Activated T-cell treated with anti-CD3 and anti-CD28 coated beads, Interleukin-2, amount 50 U/mL, for 72 hours (primary cell): ENCODE measurements at places on chromosomes 3 and 15.

DNA sequence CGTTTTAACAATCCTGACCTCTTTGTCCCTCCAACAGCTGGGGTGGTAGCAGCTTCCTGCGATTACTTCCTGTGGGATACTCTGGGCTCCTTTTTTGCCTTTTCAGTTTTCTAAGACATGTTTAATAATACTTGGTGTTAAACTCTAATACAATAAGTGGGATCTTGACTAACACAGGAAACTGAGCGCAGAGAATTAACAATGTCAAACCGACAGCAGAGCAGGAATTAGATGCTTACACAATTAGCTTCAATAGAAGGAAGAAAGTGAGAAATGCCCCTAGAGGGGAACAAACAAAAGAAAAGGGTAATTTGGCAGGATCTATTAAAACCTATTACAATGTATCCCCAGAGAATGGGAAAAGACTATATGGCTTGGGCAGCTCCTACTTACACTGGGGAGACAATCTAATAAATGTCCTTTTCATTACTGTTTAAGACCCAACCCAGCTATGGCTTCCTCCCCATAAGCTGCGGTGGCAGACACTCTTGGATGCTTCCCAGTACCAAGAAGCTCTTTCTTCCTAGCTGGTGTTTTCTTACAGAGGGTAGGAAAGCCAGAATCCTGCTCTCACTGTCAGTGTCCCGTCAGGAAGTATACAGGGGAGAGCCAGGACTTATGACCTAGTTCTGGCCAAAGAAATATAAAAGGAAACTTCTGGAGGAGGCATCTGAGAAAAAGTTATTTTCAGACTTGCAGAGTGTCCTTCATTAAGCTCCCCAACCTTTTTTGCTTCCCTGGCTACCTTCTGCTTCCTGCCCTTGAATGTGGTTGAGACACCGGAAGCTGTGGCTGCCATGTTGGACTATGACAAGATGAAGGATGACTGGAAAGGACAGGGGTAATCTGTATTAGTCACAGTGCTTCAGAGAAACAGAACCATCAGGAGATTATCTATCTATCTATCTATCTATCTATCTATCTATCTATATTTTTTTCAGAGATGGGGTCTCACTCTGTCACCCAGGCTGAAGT is 194.1 kb upstream of the KBTBD8 start:
- DNase-seq, result no peak

DNA sequence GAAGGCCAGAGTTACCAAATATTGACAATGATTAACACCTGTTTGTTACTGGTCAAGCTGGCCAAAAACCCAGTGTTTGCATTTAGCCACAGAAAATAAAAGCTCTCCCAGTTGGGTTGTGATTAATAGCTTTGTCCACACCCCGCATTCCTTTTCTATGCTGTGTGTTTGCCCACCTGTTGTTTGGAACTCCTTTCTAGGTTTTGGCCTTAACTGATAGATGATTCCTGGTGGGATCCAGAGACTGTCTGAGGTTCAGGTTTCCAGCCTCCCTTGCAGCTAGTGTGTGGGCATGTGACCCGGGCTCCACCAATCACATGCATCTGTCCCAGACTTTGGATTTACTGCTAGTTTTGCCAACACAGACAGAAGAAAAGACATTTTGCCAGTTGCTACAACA is 83.8 kb downstream of the PTPRG start:
- DNase-seq, result no peak

DNA sequence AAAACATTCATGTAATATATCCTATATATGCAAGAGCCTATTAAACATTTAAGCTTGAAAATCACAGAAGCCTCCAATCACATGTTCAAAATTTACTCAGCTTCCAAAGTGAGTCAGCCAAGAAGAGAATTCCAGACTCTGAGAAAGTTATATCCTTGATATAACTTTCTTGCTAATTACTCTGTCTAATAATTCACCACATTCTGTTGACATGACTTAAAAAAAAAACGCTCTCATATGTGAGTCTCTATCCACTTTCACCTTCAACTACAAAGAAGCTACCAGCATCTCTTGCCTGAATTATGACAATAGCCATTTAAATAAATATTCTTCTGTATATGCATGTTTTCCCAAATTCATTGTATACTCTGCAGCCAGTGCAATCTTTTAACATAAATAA is 1116.3 kb upstream of the CADM2 start:
- no peak for DNase-seq

- DNase-seq, result no peak
Measured at GRCh38 chr15:81843226-81843625, 202.6 kb downstream of the MEX3B start.

- DNase-seq, result no peak
Measured at GRCh38 chr15:62454567-62455172, 289.6 kb upstream of the C2CD4B start.

- DNase-seq, result no peak
Measured at GRCh38 chr3:126571078-126571477, 12.3 kb upstream of the C3orf22 start.

GRCh38 chr3:115401851-115402501 is 221.3 kb upstream of the GAP43 start:
- DNase-seq, result no peak

DNA sequence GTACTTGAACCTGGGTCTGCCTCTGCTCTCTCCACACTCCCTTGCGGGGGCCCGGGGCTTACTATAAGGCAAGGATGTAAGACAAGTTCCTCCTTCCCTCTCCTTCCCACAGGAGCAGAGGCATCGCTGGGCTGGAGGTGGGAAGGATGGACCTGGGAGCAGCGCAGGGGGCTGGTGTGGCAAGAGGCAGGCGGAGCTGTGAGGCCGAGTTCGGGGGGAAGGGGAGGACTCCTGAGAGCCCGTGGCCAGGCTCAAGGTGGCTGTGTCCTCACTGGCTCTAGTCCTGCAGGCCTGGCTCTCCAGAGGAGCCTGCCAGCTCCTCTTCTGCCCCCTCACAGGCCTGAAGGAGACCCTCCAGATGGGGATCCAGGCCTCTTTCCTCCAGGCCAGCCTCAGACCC is 1.0 kb upstream of the NR2E3 start:
- no peak for DNase-seq

- DNase-seq, result no peak
Measured at GRCh38 chr3:183427196-183427875, 1.1 kb downstream of the MCF2L2 start.

DNA sequence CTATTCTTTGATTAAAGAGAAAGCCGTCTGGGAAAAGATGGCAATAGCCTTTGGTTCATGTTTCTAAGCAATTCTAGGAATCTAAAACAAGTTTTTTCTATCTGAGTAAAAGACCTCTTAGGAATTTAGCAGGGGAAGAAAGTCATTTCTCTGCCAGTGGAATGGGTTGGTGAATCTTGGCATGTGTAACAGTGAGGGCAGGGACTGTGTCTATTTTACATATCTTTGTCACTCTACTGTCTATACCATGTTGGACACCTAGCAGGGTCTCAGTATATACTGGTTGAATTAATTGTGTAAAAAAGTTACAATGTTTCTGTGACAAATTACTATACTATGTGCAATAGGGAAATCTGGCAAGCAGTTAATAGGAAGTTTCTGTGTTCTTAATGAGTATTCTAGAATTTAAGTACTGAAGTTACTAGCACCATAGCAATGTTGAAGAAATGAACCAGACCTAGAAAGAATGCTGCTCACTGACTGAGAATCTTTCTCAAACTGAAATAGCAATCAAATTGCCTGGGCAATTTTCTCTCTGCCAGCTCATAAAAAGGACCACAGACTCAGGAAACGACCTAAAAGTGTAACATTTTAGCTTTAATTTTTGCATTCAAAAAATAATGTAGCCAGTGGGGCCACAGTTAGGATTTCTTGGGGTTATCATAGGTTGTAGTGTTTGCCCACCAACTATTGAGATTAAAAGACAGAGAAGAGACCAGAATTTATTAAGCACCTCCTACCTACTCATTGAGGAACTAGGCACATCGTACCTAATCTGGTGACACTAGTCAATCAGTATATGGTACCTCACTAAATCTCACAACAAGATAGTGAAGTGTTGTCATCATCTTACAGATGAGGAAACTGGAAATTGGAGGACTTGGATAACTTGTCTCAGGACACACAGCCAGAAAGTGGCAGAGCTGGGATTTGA is 56.2 kb upstream of the LEKR1 start:
- no peak for DNase-seq

- DNase-seq, result no peak
Measured at GRCh38 chr3:192514081-192514753, 213.1 kb downstream of the FGF12 start.

GRCh38 chr3:128858167-128858566 is 21.3 kb upstream of the ACAD9 start:
- no peak for DNase-seq

- DNase-seq, result no peak
Measured at GRCh38 chr3:195045481-195046210, 225.3 kb downstream of the XXYLT1 start.

DNA sequence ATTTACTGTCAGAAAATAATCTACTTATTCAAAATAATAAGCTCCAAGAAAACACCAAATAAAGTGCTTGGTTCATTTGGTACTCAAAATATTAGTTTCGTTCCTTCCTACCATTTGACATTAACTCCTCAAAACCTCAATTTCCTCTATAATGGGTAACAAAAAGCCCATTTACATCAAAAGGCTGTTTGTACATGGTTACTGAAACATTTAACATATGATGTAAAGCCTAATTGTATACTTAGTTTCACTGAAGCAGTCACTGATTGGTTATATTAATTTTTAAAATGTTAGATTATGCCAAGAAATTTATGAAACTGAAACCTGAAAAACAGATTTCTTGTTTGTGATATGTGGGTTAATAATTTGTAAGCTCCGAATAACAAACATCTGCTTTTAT is 14.7 kb downstream of the XRN1 start:
- no peak for DNase-seq

- DNase-seq, result no peak
Measured at GRCh38 chr3:55191911-55192775, 264.3 kb upstream of the LRTM1 start.

DNA sequence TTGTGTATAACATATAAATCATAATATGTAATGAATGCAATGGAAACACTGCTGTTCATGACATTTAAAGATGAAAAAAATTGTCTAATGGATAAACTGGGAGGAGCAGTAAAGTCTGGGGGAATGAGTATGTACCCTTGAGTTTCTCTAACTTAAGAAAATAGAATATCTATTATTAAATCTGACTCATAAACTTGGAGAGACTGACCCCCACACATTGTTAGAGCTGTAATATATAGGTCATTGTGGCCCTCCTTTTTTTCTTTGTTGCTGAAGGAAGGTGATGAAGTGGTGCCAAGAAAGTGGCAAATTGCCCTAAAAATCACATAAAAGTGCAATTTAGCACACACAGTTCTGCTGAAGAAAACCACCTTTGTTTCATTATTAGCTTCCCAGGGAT is 389.8 kb upstream of the RARB start:
- DNase-seq, result no peak

DNA sequence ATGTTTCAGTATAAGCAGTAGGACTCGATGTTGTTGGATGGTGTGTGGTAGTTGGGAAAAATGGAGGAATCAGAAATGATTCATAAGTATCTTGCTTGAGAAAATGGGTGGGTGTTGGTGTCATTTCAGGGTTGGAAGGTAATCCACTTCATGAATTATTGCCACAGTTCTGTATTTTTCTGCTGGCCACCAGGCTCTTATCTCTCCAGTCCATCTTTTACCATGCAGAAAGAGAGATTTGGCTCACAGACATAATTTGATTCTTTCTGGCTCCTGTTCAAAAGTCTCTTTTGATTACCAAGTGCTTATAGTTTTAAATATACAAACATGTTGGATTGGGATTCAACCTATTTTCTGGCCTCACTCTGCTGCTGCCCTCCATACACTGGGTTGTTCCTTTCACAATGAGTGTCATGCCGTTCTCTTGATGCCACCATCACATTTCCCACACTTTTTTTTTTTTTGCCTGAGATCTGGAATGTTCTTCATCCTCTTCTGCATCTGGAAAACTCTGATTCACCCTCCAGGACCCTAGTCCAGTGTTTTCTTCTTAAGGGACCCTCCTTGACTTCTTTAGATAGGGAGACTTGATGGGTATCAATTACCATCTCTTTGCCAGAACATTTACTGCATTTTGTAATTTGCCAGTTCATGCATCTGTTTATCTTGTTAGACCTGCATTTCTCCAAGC is 69.4 kb upstream of the GAP43 start:
- DNase-seq, result no peak

- no peak for DNase-seq
Measured at GRCh38 chr3:120764206-120764605, 21.7 kb downstream of the GTF2E1 start.

GRCh38 chr15:39438260-39438659 is 142.6 kb upstream of the THBS1 start:
- no peak for DNase-seq

- DNase-seq, result no peak
Measured at GRCh38 chr3:53824795-53825194, 21.4 kb downstream of the CHDH start.

- no peak for DNase-seq
Measured at GRCh38 chr15:37789397-37789786, 145.0 kb upstream of the TMCO5A start.

- DNase-seq, result no peak
Measured at GRCh38 chr3:136835813-136836510, 17.0 kb downstream of the SLC35G2 start.

DNA sequence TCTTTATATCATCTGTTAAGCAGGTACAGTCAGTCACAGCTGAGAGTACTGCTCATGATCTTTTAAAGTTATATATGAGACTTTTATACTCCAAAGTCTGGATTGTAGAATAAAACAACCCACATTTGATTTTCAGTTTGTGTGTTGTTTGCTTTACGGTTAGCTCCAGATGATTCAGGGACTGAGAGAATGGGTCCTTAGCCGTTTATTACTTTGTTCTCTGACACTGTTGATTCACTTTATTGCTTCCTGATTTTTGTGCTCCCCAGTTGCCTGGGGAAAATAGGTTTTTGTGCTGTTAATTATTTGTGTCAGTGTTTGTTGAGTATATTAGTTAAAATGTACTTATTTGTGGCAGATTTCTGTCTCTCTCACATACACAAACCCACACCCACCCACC is 8.6 kb upstream of the EBLN2 start:
- DNase-seq, result no peak

DNA sequence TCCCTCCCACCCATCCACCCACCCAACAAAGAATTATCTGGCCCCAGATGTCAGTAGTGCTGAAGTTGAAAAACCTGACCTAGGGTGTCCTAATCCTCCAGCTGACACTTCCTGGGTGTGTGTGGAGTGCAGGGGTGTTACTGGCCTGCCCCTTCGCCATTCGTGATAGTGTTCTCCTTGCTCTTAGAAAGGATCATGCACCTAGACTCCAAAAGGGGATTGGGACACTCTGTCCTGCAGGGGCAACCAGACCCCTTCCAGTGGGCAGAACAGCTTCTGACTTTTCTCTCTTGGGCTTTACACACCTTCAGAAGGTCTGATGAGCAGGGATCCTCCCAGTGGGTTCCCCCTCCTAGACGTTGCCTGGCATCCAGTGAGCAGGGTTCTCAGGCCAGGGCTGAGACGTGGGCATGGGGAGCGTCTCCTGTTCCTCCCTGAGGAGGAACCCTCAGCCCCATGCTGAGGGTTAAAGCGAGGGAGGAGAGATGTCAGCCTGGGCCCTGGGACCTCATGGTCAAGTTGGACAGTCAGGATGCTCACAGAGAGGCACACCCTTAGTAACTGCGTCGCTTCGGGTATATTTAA is 75.0 kb downstream of the AAGAB start:
- no peak for DNase-seq

GRCh38 chr15:66139591-66140207 is 113.9 kb downstream of the MEGF11 start:
- DNase-seq, result no peak
